ENCODE measurements at places on chromosomes 7 and 10.

DNA sequence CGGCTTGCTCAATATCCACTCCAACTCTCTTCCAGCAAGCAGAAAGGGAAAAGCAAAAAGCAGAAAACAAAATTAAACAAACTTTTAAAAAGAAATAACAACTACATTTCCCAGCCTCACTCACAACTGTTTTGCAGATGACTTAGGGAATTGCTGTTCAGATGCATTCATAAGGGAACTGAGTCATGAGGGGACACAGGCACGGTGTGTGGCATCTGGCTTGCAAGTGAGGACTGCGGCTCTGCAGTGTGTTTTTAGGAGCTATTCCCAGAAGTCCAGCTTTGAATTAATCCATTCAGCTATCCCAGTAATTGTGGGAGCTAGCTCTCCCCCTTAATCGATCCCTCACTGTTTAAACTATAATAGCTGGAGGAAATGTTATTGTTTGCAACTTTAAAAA is 30.3 kb downstream of the PTN start:
- DNase-seq, result no peak

- DNase-seq, result no peak
Observed at GRCh38 chr7:43905209-43905946, 1.0 kb downstream of the URGCP start.

DNA sequence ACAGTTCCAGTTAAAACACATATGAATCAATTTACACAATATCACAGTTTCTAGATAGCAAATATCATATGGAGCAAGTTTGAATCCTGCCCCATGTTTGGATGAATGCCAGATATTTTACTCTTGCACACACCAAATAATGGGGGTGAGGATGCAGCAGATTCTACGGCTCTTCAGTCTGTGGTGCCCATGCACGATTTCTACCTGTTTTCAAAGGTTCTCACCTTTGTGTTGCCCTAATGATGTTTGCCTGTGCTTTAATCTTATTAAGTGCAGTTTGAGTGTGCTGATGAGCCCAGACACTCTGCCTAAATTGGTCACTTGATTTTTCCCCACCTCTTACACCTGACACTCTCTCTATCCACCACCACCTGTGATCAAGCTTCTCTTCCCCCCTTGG is 119.6 kb downstream of the NPY start:
- DNase-seq, result no peak

DNA sequence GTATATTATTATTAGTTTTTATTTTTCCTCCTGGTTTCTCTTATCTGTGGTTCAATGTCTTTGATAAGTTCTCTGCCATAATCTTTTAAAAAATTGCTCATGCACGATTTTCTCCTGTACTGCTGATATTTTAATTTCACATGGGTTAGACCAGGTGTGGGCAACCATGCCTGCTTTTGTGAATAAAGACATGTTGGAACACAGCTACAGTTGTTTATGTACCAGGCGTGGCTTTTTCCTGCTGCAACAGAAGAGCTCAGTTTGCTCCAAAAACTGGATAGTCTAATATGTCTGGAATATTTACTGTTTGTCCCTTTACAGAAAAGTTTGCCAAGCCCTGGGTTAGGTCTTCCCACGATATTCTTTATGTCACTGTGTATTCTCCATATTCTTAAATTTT is 105.2 kb downstream of the VWC2 start:
- DNase-seq, result no peak

GRCh38 chr10:88960802-88961201 is 8.2 kb upstream of the ACTA2 start:
- no peak for DNase-seq

- no peak for DNase-seq
Observed at GRCh38 chr10:102628451-102628911, 15.8 kb upstream of the TRIM8 start.

DNA sequence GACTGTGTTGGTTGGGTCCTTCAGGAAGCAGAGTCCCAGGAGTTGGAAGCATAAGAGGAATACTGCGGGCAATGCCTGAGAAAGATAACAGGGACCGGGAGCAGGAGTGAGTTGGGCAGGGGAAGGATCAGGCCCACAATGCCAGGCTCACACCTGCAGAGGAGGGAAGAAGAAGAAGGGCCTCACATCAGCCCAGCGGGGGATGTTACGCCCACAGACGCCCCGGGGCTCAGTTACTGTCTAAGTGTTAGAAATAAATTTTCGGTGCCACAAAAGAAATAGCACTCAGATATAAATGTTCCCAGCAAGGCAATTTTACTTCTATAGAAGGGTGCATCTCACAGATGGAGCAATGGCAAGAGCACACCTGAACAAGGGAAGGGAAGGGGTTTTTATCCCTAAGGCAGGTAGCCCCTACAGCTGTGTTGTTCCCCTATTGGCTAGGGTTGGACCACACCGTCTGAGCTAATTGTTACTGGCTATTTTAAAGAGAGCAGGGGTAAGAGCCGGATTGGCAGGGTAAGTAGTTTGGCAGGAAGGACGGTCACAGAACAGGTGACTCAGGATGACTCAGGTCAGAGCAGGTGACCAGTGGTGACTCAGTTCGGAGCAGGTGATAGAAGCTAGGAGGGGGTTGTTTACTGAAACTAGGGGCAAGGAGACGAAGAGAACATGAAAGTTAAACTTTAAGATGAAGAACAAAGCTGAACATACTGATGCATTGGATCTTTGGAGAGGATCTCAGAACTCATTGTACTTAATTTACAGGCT is at the start of gene NOS3:
Gene NOS3 (plus strand): TSS at position 602 of the 771 bp plus-strand sequence. CDS start 2,787 bp downstream, outside the sequence.
- no peak for DNase-seq

DNA sequence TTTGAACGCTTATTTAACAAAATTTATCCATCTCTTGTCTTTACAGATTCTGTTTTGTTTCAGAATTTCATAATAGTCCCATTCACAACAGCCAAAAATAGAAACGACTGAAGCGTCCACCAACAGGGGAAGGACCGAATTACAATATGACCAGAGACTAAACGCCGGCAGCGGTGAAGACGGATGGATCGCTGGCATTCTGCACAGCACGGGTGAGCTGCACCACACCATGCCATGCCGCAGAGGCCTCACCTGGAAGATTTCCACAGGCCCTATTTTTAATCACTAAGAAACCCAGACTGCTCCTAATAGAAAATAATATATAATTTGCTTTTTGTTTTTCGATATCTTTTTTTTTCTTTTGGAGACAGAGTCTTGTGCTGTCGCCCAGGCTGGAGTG is 91.0 kb downstream of the ELFN1 start:
- DNase-seq, result no peak

DNA sequence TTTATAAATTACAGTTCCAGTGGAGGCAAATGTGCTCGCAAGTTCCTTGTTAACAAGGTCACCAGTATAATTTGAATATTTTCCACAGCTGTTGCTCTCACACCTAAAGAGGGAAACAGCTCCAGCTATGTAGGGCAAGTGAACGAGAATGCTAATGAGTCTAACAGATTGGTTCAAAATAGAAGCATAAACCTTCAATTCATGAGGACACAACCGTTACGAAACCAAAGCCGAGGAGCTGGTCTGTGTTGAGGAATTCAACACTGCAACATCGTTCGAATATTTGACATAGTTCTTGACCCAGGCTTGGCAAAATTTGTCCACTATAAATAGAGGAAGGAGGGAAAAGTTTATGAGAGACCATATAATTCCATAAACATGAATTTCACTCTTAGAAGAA is 161.3 kb downstream of the KLF6 start:
- no peak for DNase-seq

DNA sequence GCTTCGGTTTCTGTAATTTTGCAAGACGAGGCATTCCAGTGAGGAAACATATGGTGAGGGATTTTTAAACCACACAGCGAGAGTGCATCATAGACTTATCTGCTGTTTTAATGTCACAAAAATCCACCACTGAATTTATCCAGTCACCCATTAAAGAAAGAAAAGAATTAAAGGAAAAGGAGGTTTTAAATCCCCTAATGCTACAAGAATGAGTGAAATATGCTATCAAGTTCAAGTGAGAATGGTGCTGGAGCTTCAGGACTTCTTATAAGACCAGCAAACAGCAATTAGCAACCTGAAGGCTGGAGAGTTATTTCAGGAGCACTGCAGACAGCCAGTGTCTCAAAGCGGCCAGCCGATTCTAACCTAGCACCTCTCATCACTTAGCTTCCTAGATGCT is 439.1 kb upstream of the MGMT start:
- DNase-seq, result no peak

GRCh38 chr7:79934727-79935126 is 199.9 kb upstream of the GNAI1 start:
- DNase-seq, result no peak

- no peak for DNase-seq
Observed at GRCh38 chr7:114086537-114086913, 167.7 kb upstream of the PPP1R3A start.

DNA sequence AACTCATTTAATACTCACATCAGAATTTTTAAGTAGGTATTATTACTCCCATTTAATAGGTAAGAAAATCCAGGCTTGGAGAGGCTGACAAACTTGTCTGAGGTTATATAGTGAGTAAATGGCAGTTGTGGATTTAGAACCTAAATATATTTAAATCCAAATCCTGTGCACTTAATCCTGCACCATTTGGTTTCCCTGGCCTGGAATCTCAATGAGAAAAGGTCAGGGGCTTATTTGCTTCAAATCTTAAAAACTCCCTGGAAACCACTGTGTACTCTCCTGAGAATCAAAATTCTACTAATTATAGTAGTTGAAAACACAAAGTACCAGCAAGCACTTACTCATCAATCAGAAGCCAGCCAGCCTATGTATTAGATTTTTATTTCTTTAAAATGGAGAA is 97.7 kb downstream of the DNMBP start:
- DNase-seq, result no peak

DNA sequence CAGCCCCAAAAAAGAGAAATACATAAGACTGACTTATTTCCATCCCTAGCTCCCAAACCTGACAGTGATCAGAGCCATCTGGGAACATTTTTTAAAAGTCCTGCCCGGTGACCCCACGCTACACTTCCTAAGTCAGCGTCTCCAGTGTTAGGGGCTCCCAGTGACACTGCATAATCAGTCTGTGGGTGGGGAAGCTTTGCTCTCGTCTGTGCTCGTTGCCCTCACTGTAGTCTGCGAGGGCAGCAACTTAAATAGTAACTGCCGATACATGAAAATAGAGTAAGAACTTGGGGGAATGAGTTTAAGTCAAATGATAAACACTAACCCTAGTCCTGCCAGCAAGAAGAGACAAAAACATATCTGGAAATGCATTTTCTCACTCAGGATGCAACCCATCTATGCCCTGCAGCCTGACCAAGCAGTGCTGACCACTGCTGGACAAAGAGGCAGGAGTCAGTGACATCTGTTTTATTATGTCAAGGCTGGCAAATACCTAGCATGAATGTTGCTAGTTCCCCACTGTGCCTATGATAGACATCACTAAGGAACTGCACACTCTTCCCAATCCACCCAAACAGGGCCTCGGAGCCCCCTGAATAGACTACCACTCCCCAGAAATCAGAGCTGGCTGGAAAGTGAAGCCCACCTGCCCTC is 18.7 kb downstream of the ERCC6 start:
- DNase-seq, result no peak
